ENCODE measurements at places on chromosomes 12 and 14.
A peak's percentile ranks its signal among the peaks of the same experiment; 100 is the strongest.

- DNase-seq, result peak; percentile 45
These were observed 3.7 kb downstream of the GPR132 start for GRCh38 chr14:105061428-105062047.

DNA sequence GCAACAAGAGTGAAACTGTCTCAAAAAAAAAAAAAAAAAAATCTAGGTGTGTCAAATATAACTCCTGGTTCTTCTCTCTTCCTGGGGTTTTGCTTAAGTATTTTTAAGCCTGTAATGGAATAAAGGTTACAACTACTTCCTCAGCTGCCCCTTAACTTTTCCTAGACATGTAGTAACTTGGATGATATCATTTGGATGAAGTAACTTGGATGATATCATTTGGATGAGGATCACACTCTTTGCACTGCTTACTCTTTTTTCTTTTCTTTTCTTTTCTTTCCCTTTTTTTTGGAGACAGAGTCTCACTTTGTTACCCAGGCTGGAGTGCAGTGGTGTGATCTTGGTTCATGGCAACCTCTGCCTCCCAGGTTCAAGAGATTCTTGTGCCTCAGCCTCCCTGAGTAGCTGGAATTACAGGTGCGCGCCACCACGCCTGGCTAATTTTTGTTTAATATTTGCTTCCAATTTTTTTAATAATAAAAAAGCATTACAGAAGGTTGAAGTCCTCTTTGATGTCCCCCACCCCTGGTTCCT, 775 bp upstream of the FAM186A start:
- no peak for DNase-seq

- no peak for DNase-seq
These were observed 400.2 kb upstream of the DCN start for GRCh38 chr12:91582811-91583210.

- no peak for DNase-seq
These were observed 8.3 kb downstream of the KRT7 start for GRCh38 chr12:52241205-52241842.

DNA sequence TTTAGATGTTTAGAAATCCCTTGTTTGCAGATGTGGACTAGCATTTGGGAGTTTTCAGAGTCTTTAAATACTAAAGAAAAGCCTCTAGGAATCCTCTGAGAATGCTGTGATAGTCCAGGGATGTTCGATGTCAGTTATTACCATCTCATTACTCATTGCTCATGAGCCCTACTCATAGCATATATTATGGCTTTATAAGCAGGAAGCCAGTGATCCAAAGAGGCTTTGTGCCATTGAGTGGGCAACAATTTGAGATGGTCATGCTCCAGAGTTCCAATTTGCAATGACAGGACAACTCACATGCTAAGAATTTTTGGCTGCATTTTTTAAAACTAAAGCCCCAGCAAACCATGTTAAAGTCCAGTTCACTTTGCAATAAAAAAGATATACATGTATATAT, 163.0 kb downstream of the OTOGL start:
- DNase-seq, result no peak

DNA sequence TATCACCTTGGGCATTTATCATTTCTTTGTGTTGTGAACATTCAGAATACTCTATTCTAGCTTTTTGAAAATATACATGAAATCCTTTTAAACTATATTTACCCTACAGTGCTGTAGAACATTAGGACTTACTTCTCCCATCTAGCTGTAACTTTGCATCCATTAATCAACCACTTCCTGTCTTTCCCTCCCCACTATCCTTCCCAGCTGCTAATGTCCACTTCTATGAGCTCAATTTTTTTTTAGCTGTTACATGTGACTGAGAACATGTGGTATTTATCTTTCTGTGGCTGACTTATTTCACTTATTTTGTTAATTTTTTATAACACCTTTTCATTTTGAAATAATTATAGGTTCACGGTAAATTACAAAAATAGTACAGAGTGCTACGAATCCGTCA, 136.0 kb downstream of the LMNTD1 start:
- no peak for DNase-seq

DNA sequence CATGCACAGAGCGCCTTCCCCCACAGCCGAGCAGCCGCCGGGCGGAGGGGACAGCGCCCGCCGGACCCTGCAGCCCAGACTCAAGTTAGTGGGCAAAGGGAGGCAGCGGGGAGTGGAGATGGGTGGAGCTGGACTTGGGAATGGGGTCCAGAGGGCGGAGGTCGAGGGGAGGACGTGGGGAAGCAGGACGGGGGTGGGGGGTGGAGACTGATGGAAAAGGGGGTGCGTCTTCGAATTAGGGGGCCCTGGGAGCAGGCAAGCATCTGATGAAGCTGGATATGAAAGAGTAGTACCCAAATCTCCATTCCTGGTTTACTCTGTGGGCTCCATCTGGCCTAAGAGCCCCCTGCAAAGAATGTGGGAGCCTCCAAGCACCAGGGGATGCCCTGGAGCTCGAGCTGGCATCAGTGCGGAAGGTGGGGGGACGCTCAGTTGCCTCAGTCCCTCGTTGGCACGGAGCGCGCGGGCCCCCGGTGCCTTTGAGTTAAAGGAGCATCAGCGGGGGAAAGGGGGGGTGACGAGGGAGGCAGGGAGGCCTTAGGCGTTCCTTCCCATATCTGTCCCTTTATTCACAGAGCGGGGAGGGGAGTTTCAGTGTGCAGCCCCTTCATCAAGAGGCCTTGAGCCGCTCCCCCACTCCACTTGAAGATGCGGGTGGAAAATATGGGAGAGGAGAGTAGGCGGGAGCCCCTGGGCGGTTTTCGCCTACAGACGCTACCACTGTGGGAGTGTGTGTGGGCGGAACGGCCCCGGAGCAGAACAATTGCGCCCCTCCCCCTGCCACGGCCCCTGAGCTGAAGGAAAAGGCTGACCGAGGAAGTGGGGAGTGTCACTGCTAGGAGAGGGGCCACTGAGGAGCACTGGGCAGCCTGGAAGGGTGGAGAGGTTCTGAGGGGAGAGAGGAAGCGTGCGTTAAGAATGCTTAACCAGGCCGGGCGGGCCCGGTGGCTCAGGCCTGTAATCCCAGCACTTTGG, 644 bp downstream of the NAB2 start:
- peak; percentile 47 for DNase-seq

- no peak for DNase-seq
These were observed 37.9 kb upstream of the PLEKHG6 start for GRCh38 chr12:6272300-6273204.

DNA sequence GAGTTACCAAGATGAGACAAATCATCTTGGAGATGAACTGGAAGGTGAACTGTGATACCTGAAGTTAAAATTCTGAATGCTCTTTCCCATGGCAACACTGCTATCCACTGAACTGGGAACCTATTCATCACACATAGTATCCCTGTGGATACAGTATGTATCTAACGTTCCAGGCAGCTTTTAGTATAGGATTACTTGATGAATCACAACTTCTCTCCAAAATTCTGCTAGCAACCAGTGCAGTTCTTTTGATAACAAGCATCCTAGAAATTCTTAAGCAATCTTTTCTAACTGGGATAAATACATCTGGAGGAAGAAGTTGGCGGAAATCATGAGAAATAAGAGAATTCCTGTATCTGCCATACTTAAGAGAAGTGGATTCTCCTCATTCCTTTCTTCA, 66.4 kb downstream of the PAWR start:
- DNase-seq, result no peak

- no peak for DNase-seq
These were observed 214.2 kb upstream of the KRR1 start for GRCh38 chr12:75725521-75726111.

GRCh38 chr14:68794130-68794850, 1.4 kb upstream of the ZFP36L1 start:
- peak; percentile 93 for DNase-seq

DNA sequence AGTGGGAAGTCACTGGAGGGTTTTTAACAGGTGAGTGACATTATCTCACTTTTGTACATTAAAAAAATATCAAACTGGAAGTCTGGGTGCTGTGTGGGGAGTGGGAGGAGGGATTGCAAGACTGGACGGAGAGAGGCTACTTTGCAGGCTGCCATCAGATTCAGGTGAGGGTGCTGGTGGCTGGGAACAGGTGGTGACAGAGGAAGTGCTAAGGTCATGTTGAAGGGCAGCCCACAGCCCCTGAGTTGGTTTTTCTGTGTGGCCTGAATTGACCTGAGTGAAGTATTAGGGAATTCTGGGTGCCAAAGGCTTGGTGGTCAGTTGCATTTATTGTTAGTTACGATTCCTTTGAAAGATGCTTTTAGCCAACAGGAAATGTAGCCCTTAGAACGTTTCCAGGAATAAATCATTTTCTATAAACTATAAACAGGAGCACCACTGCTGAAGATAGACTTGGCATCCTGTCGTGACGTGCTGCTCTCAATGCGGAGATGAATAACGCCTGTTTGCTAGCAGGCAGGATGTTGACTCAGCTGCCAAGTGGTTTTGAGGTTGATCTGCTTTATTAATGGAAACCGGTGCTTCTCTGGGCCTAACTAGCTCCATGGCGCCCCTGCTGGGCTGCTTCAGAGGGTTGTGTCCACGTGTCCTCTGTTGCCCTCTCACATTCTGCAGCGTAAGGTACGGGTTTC, 707.5 kb upstream of the TMEM132C start:
- peak; percentile 37 for DNase-seq

- DNase-seq, result no peak
These were observed 29.2 kb downstream of the DIP2B start for GRCh38 chr12:50533971-50534370.

DNA sequence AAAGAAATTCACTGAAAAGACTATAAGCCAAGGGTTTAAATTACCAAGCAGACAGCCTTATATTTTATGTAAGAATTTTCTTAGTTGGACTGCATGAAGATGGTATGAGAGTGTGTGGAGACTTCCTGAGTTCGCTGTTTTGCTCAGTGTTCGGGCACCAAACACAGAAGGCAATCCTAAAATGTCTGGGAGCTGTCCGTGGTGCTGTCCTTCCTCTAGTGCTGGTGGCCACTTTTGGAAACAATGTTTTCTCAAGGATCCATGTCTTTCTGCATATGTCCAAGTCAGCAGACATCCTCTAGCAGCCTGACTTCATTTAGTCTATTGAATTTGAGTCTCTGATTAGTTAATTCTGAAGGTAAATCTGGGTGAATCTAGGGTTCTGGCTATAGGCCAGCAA, 135.8 kb downstream of the SLC8A3 start:
- DNase-seq, result no peak

DNA sequence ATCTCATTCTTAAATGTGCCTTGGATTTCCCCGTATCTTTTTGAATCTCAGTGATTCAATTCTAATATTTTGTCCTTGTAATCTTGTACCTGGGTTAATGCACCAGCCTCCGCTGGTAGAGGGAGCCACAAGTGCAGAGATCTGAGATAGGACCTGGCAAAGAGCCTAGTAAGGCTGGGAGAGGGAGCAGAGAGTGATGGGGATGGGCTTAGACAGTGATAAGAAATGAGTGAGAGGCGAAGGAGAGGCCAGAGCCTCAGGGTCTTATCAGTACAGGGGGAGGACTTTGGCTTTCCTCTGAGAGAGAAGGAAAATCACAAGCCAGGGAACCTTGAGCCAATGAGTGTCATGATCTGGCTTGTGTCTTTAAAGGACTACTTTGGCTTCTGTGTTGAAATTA, 30.5 kb upstream of the LMNTD1 start:
- no peak for DNase-seq

- DNase-seq, result no peak
These were observed 177.3 kb upstream of the NUDT4 start for GRCh38 chr12:93200291-93200917.

Measured in CD4-positive, alpha-beta T cell treated with Interleukin-4 for 1 hour (primary cell).